Right atrium auricular region (tissue), 2 donors: ENCODE measurements at places on chromosomes 1 and 21. TPM values are rescaled to one million over a fixed set of nuclear protein-coding genes. Genes with fewer than 3 reads are reported as not detected.

Gene ADAM30
- not detected for total RNA-seq

DNA sequence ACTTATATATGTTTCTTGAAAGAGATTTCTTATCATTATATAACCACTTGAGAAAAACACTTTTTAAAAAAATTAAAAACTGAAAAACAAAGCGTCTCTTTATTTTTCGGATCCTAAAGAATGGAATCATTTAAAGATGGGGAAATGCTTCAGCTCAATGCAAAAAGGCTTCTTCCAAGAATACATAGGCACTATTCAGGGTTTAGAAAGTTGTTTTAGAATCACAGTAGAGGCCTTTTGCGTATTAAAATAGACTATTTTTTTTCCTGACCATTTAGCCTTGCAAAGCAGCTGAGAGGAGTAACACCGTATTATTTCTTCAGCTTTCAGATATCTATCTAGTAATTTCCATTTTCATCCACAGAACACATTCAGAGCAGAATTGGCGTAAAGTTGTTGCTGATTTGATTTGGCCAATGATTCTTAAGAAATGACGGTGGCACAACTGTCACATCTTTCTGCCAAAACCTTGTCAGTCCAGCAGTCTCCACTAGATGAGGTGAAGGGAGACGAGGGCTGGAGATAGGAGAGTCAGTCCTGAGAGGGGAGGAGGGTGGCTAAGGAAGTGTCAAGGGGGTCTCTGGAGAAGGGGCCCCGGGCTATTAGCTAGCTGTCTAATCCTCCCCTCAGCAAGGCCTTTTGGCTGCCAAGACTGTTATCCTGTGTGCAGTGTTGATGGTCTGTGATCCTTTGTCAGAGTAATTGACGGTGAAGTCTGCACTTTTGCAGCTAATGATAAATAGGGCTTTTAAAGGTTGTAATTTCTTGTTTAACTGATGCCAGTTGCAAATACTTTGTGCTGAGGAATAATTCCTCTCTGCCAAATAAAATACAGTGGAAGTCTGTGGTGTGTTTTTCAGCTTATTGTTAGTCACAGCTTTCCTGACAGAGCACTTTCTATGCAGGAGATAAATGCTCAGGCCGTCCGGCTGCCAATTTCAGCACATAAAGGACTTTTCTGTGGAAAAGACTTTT is 34.7 kb downstream of the PRRX1 start:
- DNase-seq, result no peak

Gene TESK2
- total RNA-seq, result 2.8 TPM

GRCh38 chr21:22374218-22374969 is 1376.2 kb downstream of the NCAM2 start:
- no peak for DNase-seq

DNA sequence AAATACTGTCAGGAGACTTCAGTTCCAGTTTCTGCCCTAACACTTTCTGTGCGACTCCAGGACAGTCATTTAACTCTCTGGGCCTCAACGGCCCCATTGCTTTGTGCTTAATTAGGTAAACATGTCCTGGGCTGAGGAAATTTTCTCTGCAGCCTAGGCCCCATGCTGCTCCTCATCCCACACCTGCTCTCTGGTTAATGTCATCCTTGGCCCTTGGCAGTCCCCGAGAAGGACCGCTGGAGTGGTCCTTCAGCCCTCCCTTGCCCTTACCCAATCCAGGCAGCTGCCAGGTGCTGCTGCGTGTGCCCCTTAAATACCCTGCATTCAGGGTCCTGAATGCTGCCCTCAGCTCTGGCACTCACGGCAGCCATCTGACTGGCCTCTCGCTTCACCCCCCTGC is 18.7 kb downstream of the UBL4B start:
- DNase-seq, result no peak

- DNase-seq, result no peak
Observed at GRCh38 chr1:159177272-159177907, 6.0 kb downstream of the CADM3 start.

Gene RGS13
- not detected for total RNA-seq

Gene OR2T1
- total RNA-seq, result not detected

DNA sequence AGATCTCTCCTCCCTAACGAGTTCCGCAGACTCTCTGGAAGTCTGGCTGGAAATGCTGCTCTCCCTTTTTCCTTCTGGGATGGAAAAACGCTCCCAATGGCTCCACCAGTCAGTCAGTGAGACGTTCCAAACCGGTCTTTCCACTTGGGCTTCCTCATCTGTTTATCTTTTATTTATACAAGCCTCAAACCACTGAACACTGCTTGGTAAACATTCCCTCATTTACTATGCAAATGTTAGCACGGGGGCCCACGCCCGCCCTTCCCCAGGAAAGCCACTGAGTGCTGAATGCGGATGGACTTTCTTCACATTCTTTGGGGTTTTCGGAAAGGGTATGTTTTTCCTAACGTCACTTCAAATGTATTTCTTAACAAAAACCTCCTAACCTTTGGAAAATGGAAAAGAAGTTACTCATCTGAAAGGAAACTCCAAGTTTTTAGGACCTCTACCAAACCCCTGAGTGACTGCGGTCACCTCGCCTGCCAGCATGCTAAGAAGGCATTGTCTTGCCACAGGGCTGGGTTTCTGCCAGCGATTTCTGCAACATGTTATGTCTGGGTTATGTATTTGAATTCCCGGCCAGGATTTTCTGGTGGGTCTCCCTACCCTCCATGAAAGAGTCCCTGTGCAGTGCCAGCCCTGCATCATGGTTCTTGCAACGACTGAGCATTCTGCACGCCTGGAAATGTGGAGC is 14.0 kb upstream of the UMODL1 start:
- no peak for DNase-seq

DNA sequence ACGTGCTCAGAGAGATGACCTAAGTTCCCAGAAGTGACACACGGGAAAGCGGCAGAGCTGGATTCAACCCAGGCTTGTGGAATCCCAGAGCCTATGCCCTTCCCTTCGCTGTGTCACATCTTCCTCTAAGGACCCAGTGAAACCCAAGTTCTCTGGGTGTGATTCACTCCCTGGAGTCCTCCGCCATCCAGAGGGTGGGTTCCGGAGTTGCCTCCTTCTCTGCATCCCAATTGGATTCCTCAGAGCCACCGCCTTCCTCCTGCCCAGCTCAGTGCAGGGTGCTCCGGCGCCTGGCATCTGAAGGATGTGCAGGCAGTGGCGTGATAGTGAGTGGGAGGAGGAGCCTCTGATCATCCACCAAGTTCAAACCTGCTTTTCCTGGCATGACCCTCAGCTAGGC is 20.7 kb upstream of the RCC2 start:
- DNase-seq, result no peak

Gene DCST1
- total RNA-seq, result not detected

DNA sequence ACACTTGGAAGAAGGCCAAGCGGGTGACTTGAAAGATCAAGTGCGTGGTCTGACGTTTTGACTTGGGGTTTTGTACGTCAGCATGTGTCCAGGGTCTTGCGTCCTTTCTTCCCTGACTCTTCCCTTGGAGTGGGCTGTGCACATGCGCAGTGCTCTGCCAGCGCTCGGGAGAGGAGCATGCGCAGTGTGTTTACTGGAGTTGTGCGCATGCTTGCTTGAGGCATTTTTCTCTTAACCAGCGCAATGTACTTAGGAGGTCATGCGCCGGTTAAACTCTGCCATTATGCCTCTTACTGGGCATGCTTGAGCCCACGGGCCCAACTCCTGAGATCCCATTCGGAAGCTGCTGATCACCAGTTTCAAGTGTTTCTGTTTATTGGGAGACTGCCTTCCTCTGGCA is 242.5 kb upstream of the AJAP1 start:
- DNase-seq, result no peak

DNA sequence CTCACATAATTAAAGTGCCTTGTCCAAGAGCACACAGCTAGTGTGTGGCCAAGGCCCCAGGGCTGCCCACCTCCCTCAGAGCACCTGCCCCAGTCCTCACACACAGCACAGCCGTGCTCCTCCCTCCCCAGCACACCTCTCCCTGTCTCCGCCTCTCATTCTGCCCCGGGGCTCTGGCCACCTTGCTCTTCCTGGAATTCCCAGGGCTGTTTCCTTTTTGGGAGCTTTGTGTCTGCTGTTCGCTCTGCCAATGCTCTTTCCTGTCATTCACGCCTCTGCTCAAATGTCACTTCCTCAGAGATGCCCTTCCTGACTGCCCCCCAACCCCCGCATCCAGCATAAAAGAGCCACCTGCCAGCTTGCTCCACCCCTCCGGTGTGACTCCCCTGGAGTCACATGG is 13.3 kb downstream of the SLC6A17 start:
- DNase-seq, result no peak

Gene OR2L8
- total RNA-seq, result not detected

GRCh38 chr1:116854403-116854690 is 55.4 kb upstream of the PTGFRN start:
- no peak for DNase-seq

GRCh38 chr1:58768971-58769808 is 14.7 kb downstream of the JUN start:
- DNase-seq, result peak; percentile 88

Gene KCNJ9
- 0.08 TPM for total RNA-seq
